ENCODE measurements at places on chromosomes 11 and 22.

DNA sequence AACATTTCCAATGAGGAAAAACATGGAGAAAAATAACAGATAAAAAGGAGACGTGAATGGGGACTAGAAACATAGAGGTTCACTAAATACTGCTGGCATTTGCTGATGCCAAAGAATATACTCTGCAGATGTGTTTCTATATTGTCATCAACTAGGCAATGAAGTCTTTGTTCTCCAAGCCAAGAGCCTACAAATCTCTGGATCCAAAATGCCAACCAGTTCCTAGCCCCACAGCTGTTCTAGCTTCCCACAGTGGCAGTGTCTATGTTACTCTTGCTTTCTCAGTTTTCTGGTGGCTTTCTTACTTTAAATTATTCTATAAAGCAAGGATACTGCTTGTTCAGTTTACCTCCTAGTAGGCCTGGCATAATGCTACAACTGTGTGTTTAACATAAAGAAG is 977.9 kb upstream of the CCDC90B start:
- DNase-seq: no peak

DNA sequence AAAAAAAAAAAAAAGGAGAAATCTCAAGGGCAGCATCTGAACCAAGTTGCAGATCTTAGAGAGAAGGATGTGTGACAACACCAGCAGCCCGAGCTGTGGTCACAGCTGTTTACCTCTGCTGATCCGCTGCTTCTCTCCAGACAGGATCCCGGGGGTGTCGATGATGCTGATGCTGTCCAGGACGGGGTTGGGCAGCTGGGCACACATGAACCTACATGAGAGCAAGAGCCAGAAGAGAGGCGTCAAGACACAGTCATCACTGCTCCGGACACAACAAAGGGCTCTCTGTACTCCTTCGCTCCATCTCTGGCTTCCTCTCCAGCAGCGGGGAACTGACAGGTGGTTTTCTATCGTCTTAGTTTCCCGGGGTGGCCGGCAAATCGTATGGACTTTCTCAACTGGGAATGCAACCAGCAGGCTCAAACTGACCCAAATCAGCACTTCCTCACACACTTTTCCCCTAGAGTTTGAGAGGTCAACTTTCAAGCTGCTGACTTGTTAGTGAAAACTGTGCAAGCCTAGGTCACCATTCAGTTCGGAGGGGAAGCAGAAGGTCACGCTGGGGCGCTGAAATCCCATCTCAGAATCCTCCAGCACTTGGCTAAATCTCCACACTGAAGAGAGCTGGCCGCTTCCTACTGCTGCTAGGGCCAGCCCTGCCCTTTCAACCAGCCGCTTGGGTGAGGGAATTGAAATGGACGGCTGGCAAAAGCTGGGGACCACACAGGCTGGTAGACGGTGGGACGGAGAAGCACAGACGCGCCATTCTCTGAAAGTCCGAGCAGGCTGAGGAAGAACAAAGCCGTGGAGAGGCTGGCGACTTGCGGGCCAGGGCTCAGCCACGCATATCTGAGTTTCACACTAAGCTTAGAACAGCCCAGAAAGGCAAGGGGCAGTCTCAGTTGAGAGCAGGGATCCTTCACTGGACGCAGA is 3.8 kb downstream of the EHD1 start:
- no peak for DNase-seq

- DNase-seq: no peak
Measured at GRCh38 chr22:49435596-49435995, 392.1 kb downstream of the BRD1 start.

DNA sequence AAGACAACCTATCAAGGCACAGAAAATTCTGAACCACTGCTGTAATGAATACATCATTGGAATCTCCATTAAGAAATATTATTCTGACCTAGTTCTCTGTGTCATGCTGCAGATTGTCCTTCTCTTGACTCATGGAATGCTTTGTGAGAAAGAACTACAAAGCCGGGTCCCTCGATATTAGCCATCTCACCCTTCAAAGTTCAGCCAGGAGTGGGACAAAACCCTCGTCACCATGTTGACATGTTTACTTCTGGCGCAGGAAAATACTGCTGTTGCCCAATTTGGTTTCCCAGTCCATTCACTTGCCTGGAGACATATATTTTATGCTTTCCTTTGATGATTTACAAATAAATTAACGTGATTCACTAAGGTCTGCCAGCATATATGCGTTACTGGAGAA is 10.9 kb upstream of the WT1 start:
- no peak for DNase-seq

- DNase-seq: no peak
Measured at GRCh38 chr11:22465620-22466019, 127.4 kb downstream of the SLC17A6 start.

DNA sequence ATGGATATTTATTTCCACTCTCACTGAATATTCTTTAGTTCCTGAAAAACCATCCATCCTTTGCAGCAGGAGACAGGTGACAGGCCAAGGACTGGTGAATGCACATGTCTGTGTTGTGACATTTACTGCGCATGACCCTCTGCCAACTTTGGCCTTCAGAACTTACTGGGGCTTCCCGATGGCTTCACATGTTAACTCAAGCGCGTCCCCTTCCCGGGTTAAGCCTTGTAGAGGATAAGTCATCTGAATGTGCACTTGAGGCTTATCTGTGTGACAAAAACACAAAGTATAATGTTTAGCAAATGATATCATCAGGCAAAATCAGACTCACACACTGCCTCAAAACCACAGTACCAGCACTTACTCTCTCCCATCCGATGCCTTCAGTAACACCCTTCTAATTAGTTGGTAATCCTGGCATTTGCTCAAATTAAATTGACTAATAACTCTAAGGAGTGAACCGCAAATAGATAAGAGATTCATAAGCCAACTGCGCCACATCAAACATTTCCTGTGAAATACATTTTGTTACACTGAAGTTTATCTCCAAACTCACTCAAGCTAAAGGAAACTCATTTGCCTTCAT is 286.4 kb downstream of the CADM1 start:
- DNase-seq: no peak

Data from iPS-NIHi11 (cell line).